A673 (cell line): ENCODE measurements at places on chromosomes 11 and 22.

DNA sequence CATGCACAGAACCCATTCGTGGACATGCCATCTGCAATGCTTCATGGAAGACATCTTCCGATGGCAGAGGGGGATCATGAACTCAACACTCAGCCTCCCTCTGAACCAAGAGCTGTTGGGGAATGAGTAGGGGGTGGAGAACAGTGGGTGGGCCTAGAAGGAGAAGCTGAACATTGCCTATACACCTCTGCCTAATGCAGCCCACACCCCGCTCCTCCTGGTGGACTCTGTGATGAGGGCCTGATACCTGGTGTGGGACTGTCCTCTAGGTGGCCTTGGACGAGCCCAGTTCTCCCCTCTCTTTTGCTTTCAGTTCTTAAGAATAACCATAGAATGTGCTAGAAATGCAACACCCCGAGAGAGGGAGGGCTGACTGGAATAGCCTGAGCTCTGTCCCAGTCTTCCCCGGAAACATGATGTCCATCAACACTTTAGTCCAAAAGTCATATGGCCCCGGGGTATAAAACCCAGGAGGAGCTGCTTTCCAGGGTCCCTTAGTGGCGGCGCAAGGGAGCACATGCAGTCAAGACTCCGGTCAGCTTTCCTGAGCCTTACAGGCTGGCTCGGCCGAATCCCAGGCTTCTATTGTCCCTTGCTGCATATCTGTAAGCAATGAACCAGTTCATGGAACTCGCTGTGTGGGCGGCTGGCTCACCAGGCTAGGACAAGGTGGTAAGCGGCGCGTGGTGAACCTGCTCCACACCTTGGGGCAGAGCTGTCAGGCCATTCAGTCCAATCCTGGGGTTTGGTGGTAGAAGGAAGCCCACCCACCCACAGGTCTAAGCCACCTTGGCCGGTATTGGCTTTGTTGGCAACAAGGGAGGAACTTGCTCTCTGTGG is 216.9 kb downstream of the CTTN start:
- no peak overlapping the region for H3K4me3 ChIP-seq
- H3K27ac ChIP-seq: no peak overlapping the region
- H3K36me3 ChIP-seq: no peaks in the 10 kb centered on the region

GRCh38 chr11:98736833-98737232 is 283.9 kb upstream of the CNTN5 start:
- no peak for DNase-seq
- no peak overlapping the region for H3K4me3 ChIP-seq
- no peaks in the 10 kb centered on the region for H3K27me3 ChIP-seq
- no peaks in the 10 kb centered on the region for H3K4me1 ChIP-seq

- no peaks in the 10 kb centered on the region for H3K36me3 ChIP-seq
- no peaks in the 10 kb centered on the region for H3K27me3 ChIP-seq
- H3K27ac ChIP-seq: no peak overlapping the region
- no peak for DNase-seq
- H3K4me1 ChIP-seq: no peaks in the 10 kb centered on the region
- no peak overlapping the region for H3K4me3 ChIP-seq
Measured at GRCh38 chr11:40376331-40376730, 1083.1 kb downstream of the LRRC4C start.

DNA sequence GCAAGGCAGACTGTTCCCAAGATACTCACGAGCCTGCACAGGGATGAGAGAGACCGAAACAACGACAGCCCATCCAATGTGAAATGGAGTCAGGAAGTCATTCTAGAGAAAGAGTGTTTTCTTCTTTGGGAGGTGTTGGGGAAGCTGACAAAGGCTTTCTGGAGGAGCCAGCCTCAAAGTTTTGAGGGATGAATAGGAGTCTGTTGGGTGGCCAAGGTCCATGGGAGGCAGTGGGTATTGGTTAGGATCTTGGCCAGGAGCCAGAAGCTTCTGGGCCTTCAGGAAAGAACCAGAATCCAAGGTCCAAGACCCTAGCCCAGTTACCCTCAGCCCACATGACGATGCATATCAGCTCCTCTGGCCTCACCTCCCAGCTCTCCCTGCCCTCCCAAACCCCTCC is 59.9 kb upstream of the SHISAL1 start:
- H3K27ac ChIP-seq: no peak overlapping the region
- H3K27me3 ChIP-seq: peaks cover 5% of the 10 kb centered on the region
- no peak for DNase-seq
- H3K4me1 ChIP-seq: no peaks in the 10 kb centered on the region

- H3K4me1 ChIP-seq: no peaks in the 10 kb centered on the region
- no peak overlapping the region for H3K27ac ChIP-seq
- H3K4me3 ChIP-seq: no peak overlapping the region
- no peak for DNase-seq
Measured at GRCh38 chr11:113603277-113604059, 102.6 kb downstream of the TMPRSS5 start.

DNA sequence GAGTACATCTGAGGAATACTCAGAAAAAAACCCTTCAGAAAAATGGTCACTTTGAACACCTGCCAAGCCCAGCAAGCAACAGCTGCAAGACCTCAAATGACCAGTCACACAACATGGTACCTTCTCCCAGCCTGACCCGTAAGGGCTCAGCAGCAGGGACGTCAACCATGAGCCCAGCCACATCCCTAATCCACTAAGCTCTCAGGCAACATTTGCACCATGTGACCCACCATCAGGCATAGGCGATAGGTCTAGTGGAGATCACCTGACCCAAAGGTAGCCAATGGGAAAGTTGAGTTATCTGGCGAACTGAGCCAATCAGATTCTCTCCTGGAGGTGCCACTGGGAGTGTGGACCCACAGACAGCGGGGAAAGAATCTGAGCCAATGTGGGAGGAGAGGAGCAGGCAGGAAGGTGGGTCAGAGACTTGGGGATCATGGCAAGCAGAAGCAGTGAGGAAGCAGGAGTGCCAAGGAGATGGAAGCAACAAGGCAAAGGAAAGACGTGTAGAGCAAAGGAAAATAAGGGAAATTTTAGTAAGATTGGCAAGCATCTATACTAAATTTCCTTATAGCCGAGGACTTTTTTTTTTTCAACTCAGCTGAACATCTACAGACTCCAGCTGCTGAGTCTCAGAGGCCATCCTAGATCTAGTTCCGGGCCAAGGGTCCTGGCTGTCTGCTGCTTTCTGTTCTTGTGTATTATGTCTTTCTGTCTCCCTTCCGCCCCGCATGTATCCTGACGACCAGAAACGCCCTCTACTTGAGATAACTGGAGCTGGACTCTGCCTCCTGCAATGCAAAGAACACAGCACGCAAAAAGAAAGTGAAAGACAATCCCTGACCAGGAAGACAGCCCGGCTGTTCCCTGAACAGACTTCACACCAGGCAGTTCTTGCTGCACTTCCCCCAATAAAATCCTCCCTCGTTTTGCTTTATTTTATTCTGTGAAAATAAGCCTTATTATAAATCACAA is 11.0 kb upstream of the PLAAT2 start:
- peak overlapping the region; percentile 17 for H3K4me3 ChIP-seq
- no peaks in the 10 kb centered on the region for H3K36me3 ChIP-seq
- H3K27me3 ChIP-seq: no peaks in the 10 kb centered on the region
- peaks cover 4% of the 10 kb centered on the region for H3K4me1 ChIP-seq
- peak; percentile 65 for DNase-seq

DNA sequence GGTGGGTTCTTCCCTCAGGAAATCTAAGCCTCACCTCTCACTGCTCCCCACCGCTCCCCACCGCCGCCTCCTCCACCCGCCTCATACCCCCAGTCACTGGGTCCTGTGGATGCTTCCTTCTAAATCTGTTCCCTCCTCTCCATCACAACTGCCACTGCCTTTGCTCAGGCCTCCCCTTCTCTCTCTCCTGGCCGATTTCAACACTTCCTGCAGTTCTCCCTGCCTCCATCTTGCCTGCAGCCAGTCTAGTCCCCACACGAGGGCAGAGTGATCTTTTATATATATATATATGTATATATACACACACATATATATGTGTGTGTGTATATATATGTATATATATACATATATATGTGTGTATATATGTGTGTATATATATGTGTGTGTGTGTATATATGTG is 27.8 kb downstream of the CREB3L1 start:
- no peaks in the 10 kb centered on the region for H3K4me1 ChIP-seq
- no peak overlapping the region for H3K27ac ChIP-seq
- no peak overlapping the region for H3K4me3 ChIP-seq

GRCh38 chr11:95074792-95075563 is 8.3 kb downstream of the SRSF8 start:
- H3K27me3 ChIP-seq: no peaks in the 10 kb centered on the region
- H3K36me3 ChIP-seq: no peaks in the 10 kb centered on the region
- no peak overlapping the region for H3K27ac ChIP-seq
- peaks cover 19% of the 10 kb centered on the region for H3K4me1 ChIP-seq
- DNase-seq: peak; percentile 45

DNA sequence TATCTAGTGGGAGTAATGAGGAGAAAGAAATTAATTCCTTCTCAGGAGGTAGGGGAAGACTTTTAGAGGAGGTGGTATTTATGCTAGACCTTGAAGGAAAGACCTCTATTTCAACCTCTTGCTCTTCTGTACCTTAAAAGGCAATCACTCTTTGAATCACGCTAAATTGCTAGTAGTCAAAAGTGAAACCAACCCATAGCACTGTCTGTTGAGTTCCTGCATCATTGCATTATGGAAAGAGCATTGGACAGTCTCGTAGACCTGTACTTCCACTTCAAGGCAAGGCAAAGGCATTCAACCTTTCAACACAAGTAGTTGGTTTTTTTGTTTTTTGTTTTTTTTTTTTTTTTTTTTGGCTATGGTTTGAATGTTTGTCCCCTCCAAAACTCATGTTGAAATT is 770.4 kb downstream of the ETS1 start:
- no peaks in the 10 kb centered on the region for H3K36me3 ChIP-seq

GRCh38 chr22:47155131-47155885 is 392.9 kb downstream of the TBC1D22A start:
- H3K4me3 ChIP-seq: no peak overlapping the region
- H3K27ac ChIP-seq: no peak overlapping the region
- H3K36me3 ChIP-seq: no peaks in the 10 kb centered on the region
- H3K27me3 ChIP-seq: no peaks in the 10 kb centered on the region
- H3K4me1 ChIP-seq: no peaks in the 10 kb centered on the region

DNA sequence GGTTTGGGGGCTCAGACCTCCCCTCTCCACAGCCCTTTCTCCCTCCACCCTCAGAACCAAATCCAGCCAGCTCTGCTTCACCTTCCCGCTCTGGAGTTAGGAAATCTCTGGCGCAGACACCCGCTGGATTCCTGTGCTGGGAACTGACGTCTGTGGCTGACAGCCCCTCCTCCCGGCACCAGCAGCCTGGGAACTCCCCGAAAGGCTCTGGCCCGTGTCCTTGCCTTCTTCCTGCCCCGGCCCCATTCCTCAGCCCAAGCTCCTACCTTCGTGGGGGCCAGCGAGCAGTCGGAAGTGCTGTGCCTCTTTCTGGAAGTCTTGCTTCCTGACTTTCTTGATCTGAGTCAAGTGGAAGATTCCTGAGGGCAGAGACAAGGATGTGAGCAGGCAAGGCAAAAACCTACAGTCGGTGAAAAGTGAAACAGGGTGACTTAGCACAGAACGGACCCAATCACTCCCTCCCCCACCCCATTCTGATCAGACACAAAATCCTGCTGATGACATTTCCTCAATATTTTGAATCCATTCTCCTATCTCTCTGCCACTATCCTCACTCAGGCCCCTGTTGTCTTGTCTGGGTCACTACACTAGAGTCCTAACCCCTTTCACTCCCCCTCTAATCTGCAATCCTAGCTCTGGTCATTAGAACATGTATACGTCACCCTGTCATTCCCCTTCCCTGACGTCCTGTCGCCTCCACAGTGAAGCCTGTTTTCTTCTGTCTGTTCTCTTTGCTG is 34.1 kb downstream of the CHRDL2 start:
- H3K27me3 ChIP-seq: no peaks in the 10 kb centered on the region
- H3K4me3 ChIP-seq: no peak overlapping the region
- H3K36me3 ChIP-seq: no peaks in the 10 kb centered on the region
- H3K4me1 ChIP-seq: no peaks in the 10 kb centered on the region

GRCh38 chr22:19608003-19608690 is 83.9 kb upstream of the CLDN5 start:
- DNase-seq: no peak
- no peaks in the 10 kb centered on the region for H3K4me1 ChIP-seq
- no peak overlapping the region for H3K27ac ChIP-seq
- no peaks in the 10 kb centered on the region for H3K36me3 ChIP-seq

GRCh38 chr22:37848587-37849088 is 581 bp upstream of the EIF3L start:
- peak; percentile 57 for DNase-seq
- H3K27me3 ChIP-seq: no peaks in the 10 kb centered on the region
- peak overlapping the region; percentile 82 for H3K27ac ChIP-seq
- H3K4me1 ChIP-seq: peaks cover 9% of the 10 kb centered on the region
